Activated CD4-positive, CD25-positive, alpha-beta regulatory T cell treated with anti-CD3 and anti-CD28 coated beads, Interleukin-2, amount 50 U/mL, for 16 hours (primary cell): ENCODE measurements at places on chromosomes 2 and 18.

DNA sequence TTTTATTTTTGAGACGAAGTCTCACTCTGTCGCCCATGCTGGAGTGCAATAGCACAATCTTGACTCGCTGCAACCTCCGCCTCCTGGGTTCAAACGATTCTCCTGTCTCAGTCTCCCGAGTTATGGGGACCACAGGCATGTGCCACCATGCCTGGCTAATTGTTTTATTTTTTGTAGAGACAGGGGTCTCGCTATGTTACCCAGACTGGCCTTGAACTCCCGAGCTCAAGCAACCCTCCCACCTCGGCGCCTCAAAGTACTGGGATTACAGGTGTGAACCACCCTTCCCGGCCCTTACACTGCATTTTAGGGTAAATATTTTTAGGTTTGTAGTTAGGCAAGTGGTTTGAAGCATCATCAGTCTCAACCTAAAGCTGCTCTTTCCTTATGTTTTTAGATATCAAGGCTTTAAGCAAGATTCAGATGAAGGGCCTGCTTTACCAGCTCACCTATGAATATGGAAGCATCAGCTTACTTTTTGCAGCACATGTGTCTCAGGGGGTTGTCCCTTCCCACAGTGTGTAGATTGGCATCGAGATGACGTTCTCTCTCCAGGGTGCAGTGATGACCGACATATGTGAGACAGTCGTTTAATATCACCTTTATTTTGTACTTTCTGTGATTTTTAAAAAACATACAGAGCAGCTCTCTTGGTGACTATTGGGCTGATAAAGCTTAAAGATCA lies 47.2 kb downstream of the ATIC start:
- no peak for DNase-seq

DNA sequence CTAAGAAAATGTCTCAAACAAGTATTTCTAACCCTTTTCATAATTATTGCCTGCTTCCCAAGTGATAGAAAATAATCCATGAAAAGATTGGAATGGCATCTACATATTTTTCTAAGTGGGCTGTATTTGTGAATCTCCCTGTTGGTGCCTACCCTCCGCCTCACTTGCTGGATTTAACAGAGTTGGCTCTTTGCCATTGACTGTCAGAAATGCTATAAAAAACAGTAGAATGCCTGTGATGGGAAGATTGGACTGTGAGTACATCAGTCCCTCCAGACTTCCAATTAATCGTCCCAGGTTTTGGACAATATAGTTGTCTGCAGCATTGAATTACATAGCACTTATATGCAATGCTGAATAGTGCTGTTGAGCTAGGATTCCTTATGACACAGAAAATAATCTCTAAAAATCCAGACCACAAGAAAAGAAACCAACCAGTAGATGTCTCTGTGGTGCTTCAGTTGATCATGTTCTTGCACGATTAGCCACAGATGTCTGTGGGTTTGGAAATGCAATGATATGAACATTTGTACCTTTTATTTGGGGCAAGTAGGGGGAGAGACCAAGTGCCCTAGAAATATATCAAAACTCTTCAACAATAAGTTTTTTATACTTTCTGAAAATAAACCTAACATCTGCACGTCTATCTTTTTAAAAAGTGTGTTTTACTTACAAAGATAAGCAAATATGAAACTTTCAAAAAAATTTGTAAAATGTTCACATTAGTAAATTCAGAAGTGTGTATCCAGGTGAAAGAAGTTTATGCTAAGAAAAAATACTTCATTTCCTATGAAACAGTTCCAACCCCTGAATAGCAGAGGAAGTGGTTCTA lies 88.5 kb downstream of the DYNAP start:
- no peak for DNase-seq

DNA sequence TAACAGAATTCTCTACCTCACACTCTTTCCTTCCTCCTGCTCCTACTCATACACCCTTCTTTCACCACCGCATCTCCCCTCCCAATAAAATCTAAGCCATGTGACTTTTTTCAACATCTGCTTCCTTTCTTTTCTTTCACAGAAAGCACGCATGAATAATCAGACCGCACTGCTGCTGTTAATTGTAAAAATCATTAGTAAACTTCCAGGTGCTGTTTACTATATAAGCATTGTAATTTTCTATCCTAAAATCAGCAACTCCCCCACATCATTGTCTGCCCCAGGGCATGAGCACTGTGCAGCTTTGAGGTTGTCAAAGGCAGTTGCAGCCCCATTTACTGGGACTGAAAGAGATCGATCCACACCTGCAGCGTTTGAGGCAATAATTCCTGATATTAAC lies 782.6 kb upstream of the ID2 start:
- DNase-seq = no peak

- no peak for DNase-seq
These were observed 64.0 kb upstream of the CERS6 start for GRCh38 chr2:168392024-168392423.

DNA sequence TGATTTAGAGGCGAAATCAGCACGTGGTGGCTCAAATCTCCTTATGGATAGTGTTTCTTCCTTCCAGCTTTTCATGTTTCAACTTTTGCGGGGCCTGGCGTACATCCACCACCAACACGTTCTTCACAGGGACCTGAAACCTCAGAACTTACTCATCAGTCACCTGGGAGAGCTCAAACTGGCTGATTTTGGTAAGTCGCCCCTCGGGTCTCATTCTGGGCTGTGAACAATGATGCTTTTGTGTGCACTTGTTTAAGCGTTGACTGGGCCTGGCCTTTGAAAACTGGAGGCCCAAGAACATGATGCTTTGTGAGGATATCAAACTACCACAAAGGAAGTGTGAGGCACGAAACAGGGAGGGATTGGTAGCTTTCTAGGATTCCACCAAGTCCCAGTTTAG lies 27.4 kb downstream of the CDK15 start:
- DNase-seq = no peak

GRCh38 chr18:22711192-22711685 lies 221.9 kb upstream of the RBBP8 start:
- DNase-seq = no peak

DNA sequence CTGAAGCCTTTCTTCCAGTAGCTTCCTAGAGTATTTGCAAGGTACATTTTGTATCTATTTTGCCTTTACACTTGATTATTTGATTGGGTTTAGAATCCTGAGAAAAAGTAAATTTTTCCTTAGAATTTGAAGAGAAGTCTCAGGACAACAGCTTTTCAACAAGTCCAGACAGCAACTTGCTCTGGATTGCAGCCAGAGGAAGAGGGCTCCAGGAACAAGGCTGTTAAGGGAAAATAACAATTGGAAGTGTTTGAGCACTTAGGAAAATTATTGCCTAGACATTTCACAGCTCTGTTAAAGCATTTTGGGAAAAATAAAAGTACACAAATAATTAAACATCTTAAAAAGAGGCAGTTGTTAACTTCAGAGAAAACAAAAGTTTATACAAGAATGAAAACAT lies 58.3 kb upstream of the RAPGEF4 start:
- no peak for DNase-seq

- no peak for DNase-seq
These were observed 62.7 kb upstream of the MAPRE2 start for GRCh38 chr18:34978533-34978893.

DNA sequence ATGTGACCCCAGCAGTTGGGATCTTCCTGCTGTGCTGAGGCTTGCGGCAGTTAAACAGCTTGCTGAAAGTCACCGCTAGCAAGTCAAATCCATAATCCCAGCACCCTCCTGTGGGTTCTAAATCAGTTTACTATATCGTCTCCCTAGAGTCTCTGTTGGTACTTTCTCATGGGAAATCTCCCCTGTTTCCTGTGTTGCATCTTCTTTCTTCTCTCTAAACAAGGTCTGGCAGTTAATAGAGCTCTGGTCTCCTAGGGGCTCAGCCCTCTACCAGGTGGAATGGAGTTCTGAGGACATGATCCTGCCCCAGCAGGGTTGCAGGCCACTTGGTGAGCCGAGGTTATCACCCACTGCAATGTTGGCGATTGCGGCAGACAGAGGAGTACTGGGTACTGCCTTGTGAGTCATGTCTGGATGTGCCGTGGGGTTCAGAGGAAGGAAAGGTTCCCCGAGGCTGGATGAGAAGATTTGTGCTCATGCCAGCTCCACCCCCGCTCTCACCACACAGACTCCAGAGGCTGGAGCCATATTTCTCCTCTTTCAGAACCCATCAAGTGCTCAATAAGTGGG lies 59.4 kb upstream of the SIX2 start:
- DNase-seq = no peak

DNA sequence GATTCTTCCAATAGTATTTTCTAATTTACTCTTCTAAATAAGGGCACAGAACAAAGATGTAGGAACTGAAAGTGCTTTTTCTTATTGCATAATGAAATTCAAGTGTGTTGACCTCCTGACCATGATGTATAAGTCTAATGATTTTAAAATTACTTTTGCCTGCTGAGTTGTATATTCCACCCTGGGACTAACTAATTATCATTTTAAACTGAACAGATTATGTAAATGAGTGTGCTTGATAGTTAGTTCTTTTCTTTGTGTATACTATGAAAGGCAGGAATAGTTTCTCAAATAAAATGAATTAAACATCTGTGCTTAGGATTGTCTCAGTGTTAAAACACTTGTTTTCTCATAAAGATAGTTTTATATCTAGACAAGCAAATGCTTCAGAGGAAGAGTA lies 284.5 kb downstream of the RIT2 start:
- DNase-seq = no peak

DNA sequence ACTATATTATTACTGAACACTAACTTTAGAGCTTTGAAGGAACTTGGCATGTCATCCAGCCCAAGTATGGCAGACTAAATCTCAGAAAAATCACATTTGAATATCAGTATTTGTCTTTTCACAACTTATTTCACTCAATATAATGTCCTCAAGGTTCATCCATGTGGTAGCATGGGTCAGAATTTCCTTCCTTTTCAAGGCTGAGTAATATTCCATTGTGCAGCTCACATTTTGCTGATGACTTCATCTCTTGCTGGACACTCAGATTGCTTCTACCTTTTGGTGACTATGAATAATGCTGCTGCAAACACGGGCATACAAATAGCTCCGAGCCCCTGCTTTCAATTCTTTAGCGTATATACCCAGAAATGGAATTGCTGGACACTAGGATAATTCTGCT lies 46.7 kb downstream of the RPL31 start:
- DNase-seq = no peak

GRCh38 chr18:52657043-52657805 lies 317.2 kb downstream of the DCC start:
- no peak for DNase-seq

- no peak for DNase-seq
These were observed 286.9 kb downstream of the SETBP1 start for GRCh38 chr18:44967599-44967998.

GRCh38 chr2:205053827-205054410 lies 508.6 kb downstream of the PARD3B start:
- DNase-seq = no peak

GRCh38 chr2:20597860-20598183 lies 53.1 kb downstream of the HS1BP3 start:
- DNase-seq = no peak

DNA sequence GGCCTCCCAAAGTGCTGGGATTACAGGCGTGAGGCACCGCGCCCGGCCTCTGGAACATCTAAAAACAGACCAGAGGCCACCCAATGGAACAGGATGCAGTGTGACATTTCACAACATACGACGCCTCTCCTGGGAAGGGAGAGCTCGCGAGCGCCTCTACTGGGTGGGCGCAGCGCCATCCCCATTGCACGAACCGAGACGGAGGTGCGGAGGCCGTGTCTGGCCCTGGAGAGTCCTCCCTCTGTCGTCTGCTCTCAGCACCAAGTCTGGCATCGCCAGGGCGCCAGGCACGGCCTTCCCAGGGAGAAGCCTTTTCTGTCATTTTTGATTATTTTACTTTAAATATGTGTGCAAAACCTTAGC lies 9.4 kb upstream of the GBX2 start:
- no peak for DNase-seq

DNA sequence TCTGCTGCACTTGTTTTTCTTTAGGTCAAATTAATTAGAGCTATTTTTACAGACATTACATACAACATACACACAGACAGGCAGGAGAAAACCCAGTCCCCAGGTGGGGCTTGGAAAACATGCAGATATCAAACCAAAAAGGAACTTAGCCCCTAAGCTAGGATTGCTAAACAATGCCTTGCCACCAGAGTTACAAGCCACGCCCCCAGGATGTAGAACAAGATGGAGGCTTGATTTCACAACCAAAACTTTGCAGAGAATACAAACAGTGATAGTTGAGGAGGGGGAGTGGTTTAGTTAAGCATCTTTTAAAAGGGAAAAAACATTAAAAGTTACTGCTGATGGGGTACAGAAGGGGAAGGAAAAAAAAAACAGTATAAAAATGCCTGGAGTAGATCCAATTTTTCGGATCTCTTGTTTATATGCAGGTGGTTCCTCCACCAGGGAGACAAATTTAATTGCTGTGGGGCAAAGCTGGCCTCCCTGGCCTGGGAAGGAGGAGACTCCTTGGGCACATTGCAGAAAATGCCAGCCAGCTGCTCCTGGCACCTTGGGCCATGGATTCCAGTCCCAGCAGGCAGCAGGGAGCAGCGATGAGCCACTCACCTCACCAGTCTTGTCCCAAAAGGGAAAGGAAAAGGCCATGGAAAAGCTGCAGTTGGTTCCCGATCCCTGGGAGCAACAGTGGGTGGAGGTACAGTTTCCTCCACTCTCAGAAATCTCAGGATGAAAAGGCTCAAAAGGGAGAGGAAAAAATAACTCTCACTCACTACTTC lies 348.4 kb upstream of the REG3G start:
- no peak for DNase-seq

DNA sequence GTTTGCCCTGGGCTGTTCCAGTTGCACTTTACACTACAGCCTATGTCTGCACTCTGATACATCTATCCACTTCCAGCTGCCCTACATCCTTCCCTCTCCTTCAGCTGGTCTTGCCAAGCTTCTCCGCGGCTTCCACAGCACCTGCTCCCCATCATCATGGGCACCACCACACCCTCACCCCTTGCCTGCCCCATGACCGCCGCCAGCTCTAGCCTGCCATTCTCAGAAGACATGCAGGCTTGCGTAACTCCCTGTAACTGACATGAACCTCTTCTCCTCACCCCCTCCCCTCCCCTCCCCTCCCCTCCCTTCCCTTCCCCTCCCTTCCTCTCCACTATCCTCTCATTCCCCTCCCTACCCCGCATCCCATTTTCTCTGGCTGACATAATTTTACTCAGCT lies 46.0 kb downstream of the PAX8 start:
- DNase-seq = no peak

GRCh38 chr2:56239437-56239836 lies 55.6 kb downstream of the CCDC85A start:
- no peak for DNase-seq

DNA sequence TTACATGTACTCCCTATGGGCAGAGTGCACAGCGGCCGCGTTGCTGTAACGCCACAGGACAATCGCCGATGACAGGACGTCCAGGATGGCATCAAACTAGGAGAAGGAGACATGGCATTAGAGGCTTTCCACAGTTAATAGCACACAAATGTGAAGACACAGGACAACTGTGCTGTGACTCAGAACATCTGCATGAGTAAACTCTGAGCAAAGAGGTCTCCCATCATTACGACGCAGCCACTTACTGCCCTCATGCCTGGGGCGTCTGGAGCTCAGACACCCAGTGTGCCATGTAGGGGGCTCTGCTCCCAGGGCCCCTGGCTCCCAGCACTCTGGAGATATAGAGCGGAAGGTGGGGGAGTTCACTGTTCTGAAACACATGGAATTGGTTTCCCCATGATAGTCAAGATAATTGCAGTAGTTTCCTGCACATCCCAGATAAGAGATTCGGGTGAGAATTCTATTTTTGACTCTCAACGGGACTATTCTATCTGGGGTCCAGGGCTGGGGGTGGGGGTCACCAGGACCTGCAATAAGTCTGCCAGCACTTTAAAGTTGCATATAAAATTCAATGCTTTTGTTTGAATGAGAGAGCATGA lies 168.1 kb downstream of the TMEM163 start:
- DNase-seq = no peak
